ENCODE measurements at places on chromosomes 7 and 10.

- no peak for DNase-seq
These were observed 120.1 kb upstream of the GNAI1 start for GRCh38 chr7:80014511-80014910.

- DNase-seq: no peak
These were observed 174.0 kb downstream of the CELF2 start for GRCh38 chr10:11191678-11192077.

GRCh38 chr10:77592946-77593636, 44.5 kb downstream of the KCNMA1 start:
- no peak for DNase-seq

- no peak for DNase-seq
These were observed 150.2 kb upstream of the AGR3 start for GRCh38 chr7:17031906-17032551.
